ENCODE measurements at places on chromosomes 3 and 15.

GRCh38 chr3:32780071-32780734 lies 37.6 kb upstream of the TRIM71 start:
- DNase-seq: no peak

GRCh38 chr15:60589253-60589652 lies 110.3 kb upstream of the ICE2 start:
- peak; percentile 76 for DNase-seq

DNA sequence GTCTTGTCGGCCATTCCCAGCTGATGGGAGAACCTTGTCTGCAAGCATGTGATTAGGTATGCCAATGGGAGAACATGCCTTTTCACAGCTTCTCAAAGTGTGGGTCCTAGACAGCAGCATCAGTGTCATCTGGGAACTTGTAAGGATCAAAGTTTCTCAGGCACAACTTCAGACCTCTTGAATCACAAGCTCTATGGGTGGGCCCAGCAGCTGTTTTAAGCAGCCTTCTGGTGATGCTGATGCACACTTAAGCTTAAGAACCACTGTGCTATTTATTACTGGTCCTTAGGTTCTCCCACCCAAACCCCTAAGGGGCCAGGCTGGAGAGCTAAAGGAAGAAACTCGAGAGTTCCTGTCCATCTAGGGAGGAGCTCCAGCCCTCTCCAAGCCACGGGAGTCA lies 453.9 kb upstream of the PROK2 start:
- DNase-seq: no peak

GRCh38 chr3:188362405-188362831 lies 208.5 kb downstream of the LPP start:
- DNase-seq: no peak

- DNase-seq: no peak
Observed at GRCh38 chr3:114455432-114455831, 161.6 kb downstream of the TIGIT start.

DNA sequence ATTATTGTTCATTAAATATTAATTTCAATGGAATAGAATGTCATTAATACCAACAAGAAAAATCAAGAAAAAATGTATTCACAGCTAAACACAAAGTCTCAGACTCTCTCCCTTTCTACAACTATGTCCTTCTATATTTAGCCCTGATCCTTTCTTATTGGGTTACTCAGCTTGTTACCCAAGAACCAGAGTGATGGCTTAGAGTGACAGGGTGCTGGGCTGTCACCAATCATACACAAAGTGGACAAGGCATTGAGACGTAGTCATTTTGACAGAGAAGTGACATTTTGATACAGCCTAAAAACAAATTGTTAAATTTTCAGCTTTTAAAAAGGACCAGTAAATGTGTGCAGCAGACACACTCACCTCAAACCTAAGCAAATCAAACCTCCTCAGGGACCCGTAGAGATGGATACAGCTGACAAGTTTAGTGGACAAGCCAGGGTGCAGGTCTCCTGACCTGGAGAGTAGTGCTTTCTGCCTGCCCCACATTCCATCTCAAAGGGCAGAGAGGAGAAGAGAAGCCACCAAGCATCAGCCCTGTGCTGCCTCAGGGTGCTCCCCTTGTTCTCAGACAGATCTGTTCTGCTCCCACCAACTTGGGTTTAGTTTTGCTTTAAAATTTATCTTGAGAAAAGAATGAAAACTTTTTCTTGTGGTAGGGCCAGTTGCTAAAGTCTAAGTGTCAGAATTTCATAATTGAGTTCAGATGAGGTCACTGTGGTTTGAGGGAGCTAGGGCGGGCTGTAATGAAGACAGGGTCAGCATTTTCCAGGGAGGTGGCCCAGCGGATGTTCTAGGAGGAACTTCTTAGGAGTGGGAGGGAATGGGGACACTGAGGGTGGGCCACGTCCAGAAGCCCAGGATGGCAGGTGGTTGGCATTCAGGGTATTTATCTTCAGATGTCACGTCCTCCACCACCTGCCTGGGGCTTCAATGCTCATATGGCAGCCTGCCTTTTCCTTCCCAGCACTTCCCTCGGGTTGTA lies 136.5 kb upstream of the TBL1XR1 start:
- no peak for DNase-seq

GRCh38 chr15:32936283-32936918 lies 218.6 kb downstream of the GREM1 start:
- DNase-seq: no peak

DNA sequence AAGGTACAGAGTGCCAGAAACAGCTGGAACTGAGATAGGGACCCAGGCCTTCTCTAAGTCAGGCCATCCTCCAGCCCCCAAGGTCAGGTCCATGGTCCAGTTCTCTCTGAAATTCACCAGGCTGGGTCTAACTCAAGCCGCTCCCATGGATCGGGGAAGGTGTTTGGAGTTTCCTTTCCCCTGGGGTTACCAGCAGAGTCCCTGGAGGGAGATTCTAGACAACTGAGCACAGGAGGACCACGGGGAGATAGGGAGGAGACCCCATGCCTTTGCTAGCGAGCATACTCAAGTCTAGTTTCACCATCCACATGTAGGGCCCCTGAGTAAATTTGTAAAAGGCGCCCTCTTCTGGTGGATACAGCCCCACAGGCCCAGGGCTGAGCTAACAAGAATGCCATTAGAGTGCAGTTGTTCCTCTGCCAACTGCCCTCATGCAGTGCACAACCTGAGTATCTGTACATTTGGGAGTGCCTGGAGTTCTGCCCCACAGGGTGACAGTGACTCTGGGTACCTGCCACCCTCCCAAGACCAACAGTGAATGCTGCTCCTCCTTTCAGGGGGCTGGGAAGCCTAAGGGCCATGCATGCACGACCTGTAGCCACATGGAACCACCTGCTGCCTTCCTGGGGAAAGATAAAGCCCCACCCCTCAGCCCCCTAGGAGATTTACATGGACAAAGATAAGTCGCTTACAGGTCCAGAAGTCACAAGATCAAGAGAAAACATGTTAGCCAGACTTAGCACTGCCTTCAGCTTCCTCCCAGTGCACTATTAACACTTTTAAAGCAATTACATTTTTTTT lies 89.0 kb downstream of the IQSEC1 start:
- no peak for DNase-seq

- DNase-seq: no peak
Observed at GRCh38 chr3:36707623-36708409, 56.5 kb downstream of the DCLK3 start.

DNA sequence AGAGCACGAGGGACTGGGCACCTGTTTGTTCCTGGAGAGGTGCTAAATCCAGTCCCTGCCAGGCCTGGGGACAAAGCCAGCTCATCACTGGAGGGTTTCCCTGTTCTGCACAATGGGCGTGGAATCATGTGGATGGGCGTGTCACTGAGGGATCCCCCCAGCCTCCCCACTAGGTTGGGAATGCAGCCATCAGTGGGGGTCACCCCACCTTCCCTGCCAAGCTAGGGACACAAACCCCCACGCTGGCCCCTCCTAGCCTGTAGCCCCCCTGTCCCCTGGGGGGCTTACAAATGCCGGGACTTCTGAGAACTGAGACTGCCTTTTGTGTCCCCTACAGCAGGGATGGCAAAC lies 61.9 kb downstream of the NSMCE3 start:
- no peak for DNase-seq

- DNase-seq: no peak
Observed at GRCh38 chr3:164640591-164640990, 437.7 kb downstream of the SI start.

GRCh38 chr3:11391174-11391879 lies 119.1 kb downstream of the ATG7 start:
- DNase-seq: no peak

DNA sequence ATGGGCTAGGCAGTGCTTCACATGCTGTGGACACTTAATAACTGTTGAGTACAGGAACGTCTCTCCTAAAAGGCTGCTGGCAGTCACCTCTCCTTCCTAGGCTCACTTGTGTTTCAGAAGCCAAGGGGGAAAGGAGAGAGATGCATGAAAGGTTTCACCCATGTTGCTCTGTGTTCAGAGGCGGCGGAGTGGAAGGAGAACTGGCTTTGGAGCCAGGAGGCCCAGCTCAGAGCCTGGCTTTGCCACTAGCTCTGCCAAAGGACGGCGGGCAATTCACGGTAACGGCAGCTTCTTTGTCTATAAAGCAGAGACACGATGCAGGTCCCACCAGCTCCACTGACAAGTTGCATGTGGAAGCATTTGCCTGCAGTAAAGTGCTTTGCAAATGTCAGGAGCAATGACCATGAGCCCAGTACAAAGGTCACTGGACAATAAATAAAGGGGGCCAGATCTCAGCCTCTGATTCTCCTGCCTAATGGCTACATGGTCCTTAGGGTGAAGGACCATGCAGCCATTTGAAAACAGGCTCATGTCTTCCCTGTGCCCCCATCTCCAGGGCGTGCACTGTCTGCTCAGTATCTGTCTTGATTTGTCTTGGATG lies 171.7 kb upstream of the TLE3 start:
- no peak for DNase-seq

DNA sequence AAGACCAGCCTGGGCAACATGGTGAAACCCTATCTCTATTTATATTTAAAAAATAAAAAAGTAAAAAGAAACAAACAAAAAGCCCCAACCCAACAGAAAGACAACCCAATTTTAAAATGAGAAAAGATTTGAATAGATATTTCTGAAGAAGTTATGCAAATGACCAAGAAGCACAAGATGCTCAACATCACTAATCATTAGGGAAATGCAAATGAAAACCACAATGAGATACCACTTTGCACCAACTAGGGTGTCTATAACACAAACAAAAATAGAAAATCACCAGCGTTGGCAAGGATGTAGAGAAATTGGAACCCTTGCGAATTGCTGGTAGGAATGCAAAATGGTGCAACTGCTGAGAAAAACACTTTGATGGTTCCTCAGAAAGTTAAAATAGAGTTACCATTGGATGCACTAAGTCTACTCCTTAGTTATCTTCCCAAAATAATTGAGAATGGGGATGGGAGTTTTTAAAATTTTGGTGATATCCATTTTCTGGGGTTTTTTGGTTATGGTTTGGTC lies 45.8 kb upstream of the CCNB2 start:
- no peak for DNase-seq

GRCh38 chr15:62124176-62124972 lies 40.7 kb downstream of the C2CD4B start:
- no peak for DNase-seq

- no peak for DNase-seq
Observed at GRCh38 chr3:76383781-76384180, 598.4 kb upstream of the ZNF717 start.

DNA sequence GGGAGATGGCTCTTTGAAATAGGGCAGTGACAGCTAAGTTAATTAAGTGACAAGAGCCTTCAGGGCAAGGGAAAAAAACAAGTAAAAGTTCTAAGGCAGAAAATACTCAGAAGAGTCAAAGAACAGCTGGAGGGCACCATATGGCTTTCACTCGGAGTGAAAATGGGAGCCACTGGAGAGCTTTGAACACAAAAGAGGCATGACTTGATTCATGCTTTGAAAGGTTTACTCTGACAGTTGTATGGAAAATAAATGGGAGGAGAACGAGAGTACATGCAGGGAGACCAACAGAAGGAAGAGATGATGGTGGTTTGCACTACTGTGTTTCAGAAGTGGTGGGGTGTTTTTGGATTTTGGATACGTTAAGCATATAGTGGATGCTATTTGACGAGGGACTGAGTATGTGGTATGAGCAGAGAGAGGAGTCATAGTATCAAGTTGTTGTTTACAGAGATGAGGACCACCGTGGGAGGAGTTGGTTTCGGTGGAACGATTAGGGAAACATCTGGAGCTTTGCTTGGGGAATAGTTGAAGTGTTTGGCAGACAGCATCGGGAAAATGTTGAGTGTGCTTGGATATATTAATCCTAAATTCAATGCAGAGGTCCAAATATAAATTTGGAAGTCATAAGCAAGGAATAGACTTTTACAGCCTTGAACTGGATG lies 411.5 kb downstream of the GABRG3 start:
- DNase-seq: no peak

DNA sequence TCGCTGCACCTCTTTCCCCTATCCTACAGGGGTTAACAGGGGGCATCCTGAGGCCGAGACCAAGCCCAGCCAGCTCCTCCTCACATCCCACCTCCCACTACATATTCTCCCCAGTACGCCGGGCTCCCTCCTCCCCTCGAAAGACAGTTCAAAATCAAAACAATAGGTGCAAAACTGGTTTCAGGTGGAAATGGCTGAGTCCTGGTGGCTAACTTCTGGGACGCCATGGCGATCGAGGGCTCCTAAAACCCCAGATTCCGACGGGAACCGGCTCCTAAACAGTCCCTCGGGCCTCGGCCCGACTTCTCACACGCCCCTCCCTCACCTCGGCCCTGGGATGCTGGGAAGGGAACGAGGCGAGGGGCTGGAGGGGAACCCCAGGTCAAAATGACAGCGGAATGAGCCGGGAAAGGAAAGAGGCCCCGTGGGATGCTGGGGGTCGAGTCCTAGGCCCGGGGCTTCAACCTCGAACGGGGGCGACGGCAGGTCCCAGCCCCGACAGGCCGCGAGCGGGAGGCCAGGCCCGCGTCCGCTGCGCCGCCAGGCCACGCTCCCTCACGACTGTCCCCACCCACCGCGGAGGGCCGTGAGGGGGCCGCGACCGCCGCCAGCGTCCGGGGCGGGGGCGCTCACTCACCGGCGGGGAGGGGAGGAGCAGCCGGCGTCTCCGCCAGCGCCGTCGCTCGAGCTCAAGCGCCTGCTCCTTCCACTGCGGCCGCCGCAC lies 492 bp downstream of the TMCC1 start:
- DNase-seq: peak; percentile 8

GRCh38 chr3:43348350-43348749 lies 62.0 kb downstream of the SNRK start:
- no peak for DNase-seq

GRCh38 chr15:71634820-71635560 lies 175.4 kb upstream of the NR2E3 start:
- no peak for DNase-seq

DNA sequence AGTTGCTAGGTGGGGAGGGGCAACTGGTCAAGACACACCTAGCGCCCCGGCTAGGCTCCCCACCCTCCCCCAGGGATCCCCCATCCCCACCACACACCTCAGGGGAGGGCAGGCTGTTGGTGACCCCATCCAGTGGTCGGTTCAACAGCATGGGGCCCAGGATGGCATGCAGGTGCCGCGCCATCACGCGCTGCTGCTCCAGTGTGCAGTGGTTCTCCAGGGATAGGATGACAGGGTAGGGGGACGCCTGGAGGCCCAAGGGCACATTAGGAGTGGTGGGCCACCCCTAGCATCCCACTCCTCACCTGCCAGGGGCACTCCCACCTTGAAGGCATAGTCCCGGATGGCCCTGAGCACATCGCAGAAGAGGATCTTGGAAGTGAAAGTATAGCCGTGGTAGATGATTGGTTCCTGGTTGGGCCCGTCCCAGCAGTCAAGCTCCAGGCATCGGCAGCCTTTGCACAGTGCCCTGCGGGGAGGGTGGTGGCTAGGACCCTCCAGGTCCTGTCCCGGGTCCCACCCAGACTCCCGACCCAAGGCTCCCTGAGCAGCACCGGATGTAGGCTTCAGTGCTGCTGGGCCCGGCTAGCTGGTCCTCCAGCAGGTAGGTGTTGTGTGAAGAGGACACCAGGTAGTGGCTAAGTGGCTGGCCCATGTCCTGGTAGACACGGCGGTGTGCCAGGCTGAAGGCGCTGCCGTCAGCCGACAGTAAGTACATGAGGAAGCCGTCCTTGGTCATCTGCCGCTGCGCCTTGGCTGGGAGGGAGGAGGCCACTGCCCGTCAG lies 19.4 kb downstream of the VILL start:
- no peak for DNase-seq

GRCh38 chr3:48222616-48223513 lies at the start of gene CAMP:
CAMP (plus strand) TSS chr3:48223495; CDS start chr3:48223512, 17 bp downstream.
- DNase-seq: no peak

GRCh38 chr15:25510146-25510545 lies 71.3 kb upstream of the UBE3A start:
- no peak for DNase-seq
